Aorta (tissue), 5 donors: ENCODE measurements at places on chromosomes 12 and 14. TPM values are rescaled to one million over a fixed set of nuclear protein-coding genes. Genes with fewer than 3 reads are reported as not detected.

ARHGDIB gene
- total RNA-seq = 143 TPM

DNA sequence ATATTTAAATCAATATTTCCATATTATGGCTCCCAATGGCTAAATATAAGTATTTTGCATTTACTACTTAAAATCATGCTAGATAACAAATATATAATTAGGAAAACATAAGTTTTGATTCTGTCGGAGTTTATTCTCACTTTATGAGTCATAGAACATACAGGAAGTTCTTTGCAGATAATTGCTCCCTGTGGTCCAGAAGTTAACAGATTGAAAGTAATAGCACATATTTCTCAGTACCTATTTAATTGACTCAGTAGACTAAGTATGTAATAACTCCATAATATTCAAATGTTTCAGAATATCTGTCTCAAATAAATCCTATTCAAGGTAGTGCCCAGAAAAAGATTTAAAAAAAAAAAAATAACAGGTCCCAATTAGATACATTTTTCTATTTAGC lies 806.0 kb upstream of the ATXN7L3B start:
- no peak for DNase-seq

GRCh38 chr14:35821564-35822411 lies 4.3 kb upstream of the BRMS1L start:
- DNase-seq = no peak

DNA sequence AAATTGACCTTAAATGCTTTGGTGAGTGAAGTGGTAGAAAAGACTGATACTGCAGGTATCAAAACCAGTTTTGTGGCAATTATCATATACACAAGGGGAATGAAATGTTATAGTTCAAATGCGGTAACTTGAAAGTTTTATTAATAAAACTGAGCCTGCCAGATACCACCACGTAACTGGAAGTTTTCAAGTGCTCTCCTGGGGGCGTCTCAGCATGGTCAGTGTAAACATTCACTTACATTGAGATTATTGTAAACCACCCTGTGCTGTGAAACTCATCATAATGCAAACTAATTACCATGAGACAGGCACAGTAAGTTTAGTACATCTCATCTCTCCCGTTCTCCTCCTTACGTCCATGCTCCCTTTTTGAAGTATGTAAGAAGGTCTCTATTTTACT lies 280.7 kb upstream of the FAR2 start:
- DNase-seq = no peak

- peak; percentile 89 for DNase-seq
These were observed 40.5 kb upstream of the KCNA5 start for GRCh38 chr12:5003025-5003666.

DNA sequence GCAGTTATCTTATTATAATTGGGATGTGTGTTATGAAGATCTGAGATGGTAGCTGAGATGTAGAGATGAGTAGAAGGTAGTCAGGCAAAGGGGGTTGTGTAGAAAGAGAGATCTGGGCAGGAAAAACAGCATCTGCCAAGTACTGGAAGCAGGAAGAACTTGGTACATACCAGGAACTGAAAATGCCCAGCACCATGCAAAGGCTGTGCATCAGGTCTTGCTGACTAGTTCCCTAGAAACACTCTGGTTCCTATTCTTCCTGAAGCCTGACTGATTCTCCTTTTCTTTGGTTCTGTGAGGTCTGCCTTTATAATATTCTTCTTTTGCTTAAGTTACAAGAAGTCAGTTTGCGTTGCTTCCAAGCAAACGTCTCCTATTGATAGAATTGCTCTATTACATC lies 6.7 kb upstream of the NFATC4 start:
- no peak for DNase-seq
